Activated T-cell treated with anti-CD3 and anti-CD28 coated beads, Interleukin-2, amount 50 U/mL, for 1 hour (primary cell): ENCODE measurements at places on chromosomes 3 and 15.

- DNase-seq, result no peak
Observed at GRCh38 chr15:70153921-70154717, 56.4 kb upstream of the TLE3 start.

GRCh38 chr3:53193466-53194209, 32.6 kb downstream of the PRKCD start:
- no peak for DNase-seq

DNA sequence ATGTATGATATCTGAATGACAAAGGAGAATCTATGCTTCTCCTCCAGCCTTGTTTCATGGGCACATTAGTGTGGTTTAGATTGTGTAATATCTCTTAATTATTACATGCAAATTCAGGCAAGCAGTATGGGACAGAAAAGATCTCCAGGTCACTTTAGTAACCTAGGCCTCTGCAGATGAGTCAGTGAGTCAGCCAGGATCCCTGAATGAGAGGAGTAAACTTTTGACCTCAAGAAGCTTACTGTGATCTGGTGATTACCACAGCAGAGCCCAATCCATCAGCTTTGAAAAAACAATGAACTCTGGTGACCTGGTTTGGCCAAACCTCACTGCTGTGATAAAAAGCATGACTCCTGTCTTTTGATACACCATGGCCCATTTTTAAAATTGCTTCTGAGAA, 107.8 kb downstream of the LRRN1 start:
- no peak for DNase-seq

- no peak for DNase-seq
Observed at GRCh38 chr15:39031596-39031995, 467.0 kb upstream of the RASGRP1 start.

DNA sequence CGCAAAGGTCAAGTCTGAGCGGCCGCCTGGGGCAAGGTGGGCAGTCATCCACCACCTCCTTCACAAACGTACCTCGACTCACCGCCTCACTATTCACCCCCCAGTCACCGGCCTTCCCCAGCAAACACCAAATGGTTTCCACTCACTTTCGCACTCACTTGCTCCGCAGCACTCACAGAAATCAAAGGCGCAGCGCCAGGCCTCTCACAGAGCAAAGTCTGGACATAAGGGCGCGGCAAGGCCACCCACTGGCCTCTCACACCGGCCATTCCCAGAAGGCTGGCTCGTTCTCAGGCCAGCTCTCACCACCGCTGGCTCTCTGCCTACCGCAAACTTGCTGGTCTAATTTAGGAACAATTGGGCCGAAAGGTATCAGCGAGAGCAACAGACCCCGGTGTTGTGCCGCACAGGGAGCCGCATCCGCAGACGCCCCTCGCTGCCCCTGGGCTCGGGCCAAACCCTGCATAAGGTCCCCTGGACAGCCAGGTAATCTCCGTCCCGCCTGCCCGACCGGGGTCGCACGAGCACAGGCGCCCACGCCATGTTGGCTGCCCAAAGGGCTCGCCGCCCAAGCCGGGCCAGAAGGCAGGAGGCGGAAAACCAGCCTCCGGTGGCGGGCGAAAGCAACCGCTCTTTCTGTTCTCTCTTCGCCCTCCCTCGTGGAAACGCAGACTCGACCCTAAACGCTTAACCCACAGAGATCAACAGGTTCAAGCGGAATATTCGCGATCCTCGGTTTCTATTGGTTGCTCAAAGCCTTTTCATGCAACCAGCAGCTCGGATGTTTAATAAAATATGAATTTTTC, 2.9 kb downstream of the SHOX2 start:
- DNase-seq, result peak; percentile 29

GRCh38 chr3:105899516-105899915, 30.7 kb upstream of the CBLB start:
- no peak for DNase-seq

DNA sequence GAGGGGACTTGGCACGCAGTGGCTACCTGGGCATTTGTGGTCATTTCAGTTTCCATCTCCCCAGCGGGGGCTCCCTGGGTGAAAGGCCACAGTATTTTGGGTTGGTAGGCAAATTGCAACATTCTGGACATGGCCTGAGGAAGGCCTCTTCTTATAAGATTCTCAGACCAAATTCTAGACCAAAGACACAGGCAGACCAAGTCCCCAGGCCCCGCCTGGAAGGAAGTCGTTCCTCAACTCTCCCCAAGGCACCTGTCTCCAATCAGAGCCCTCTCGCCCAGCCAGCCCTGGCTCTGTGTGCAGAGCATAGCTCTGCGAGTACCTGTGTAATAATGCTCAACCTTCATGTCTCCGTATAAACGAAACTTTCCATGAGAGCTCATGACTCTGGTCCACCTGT, 53.1 kb downstream of the GRIP2 start:
- no peak for DNase-seq

DNA sequence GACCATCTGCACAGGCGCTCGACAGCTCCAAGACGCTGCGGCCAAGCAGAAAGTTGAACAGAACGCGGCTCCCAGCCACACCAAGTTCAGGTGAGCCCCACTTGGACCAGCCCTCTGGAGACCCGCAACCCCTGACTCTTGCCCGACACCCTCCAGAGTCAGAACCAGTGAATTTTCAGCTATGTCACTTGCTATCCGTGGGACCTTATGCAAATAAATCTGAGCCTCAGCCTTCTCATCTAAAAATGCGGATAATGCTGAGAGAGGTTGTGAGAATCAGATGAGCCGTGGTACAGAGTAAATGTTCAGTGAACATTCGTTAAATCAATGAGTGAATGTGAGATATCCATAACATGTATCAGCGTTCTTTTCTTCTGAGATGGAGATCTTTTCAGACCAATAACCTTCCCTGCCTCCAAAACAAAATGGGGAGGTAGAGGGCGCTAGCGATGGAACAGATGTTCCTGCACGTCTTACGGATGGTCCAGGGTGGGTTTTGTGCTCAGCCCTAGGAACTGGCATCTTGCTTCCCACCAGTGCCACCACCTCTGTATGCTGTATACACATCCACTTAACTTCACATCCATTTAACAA, 524 bp downstream of the MRPS11 start:
- DNase-seq, result no peak

GRCh38 chr15:77581896-77582569, 50.7 kb downstream of the LINGO1 start:
- no peak for DNase-seq
